ENCODE measurements at places on chromosomes 1 and 21.

GRCh38 chr1:197130677-197131304, 15.7 kb downstream of the ASPM start:
- DNase-seq = no peak

DNA sequence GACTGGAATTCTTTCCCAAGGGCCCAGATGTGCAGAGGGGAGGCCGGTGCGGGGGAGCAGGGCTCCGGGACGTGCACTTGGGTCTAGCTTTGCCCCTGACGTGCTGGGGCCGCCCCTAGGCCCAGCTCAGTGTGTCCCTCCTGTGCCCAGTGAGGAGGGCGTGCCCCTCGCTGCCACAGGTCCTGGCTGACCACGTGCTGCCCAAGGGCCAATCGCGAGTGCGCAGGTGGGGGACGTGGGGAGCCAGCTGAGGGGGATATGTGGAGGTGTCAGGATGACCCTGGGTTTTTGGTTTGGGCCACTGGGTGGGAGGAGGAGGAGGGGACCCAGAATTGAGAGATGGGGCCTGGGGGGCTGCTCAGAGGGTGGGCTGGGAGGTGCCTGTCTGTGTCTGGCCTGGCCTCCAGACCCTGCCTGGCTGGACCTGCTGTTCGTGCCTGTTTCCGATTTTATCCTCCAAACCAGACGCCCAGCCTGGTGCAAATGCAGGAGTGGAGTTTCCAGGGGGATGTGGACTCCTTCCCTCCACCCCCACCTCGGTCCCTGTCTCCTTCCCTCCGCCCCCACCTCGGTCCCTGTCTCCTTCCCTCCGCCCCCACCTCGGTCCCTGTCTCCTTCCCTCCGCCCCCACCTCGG, 6.1 kb upstream of the RNF223 start:
- peak; percentile 67 for DNase-seq

DNA sequence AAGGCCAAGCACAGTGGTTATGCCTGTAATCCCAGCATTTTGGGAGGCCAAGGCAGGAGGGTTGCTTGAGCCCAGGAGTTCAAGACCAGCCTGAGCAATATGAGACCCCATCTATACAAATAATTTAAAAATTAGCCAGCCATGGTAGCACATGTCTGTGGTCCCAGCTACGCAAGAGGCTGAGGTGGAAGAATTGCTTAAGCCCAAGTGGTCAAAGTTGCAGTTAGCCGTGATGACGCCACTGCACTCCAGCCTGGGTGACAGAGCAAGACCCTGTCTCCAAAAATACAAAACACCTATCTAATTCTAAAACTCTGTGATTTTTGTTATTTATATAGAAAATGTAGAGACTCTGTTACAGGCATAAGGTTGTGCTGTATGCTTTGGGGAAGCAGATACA, 44.2 kb upstream of the ZYG11A start:
- no peak for DNase-seq

GRCh38 chr21:41168391-41169257, 664 bp downstream of the BACE2 start:
- no peak for DNase-seq

- no peak for DNase-seq
Measured at GRCh38 chr1:227035316-227035715, 95.2 kb downstream of the COQ8A start.

- no peak for DNase-seq
Measured at GRCh38 chr21:45698493-45699184, 55.1 kb downstream of the PCBP3 start.

GRCh38 chr21:31909153-31910073, 36.6 kb downstream of the HUNK start:
- no peak for DNase-seq

GRCh38 chr1:209266590-209267205, 316.8 kb upstream of the CAMK1G start:
- DNase-seq = no peak

DNA sequence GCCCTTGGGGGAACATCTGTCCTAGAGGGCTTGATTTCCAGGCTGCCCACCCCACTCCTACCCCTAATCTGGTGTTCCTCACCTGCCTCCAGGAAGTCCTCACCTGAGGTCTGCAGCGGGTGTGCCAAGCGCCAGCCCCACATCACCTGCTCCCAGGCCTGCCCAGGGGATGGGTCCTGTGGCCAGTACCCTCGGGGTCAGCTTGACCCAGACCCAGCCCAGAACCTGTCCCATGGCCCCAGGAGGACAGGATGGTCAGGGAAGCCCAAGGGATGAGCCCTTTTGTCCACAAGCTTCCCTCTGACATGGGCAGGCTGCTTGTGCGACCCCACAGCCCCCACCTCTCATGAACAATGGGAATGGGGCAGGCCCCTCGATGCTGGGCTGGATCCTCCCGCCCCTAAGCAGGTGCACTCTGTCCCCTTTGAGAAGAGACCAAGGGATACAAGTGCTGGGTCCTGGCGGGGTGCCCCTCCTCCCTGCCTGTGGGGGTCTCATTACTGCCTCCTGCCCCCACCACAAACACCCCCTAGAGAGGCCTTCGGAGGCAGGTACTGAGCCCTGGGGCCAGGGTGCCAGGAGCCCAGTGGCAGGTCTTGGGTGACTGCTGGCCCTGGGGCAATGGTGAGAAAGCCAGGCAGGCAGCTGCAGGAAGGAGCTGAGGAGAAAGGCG, 3.2 kb downstream of the MIB2 start:
- DNase-seq = no peak

GRCh38 chr1:79235301-79236002, 228.9 kb upstream of the ADGRL4 start:
- DNase-seq = no peak

- no peak for DNase-seq
Measured at GRCh38 chr1:90176530-90176929, 181.6 kb downstream of the ZNF326 start.

- no peak for DNase-seq
Measured at GRCh38 chr1:241837901-241838300, 10.1 kb upstream of the EXO1 start.

- DNase-seq = no peak
Measured at GRCh38 chr1:43348343-43348808, 10.4 kb upstream of the CDC20 start.

DNA sequence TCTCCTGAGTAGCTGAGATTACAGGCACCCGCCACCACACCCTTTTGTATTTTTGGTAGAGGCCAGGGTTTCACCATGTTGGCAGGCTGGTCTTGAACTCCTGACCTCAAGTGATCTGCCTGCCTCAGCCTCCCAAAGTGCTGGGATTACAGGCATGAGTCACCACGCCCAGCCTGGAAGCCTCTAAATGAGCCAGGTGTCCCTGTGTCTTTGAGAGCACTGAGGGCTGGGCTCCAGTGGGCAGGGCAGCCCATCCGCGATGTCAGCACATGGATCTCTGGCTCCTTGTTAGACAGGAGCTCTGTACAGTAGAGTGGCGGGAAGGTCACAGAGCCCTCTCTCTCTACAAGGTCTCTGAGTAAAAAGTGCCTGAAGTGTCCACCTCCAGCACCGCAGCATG, 124.3 kb downstream of the PGBD5 start:
- no peak for DNase-seq
